ENCODE measurements at places on chromosomes 16 and 17. TPM values are rescaled to one million over a fixed set of nuclear protein-coding genes. Genes with fewer than 3 reads are reported as not detected.

The APOBR gene
- total RNA-seq = 0.66 TPM

The SSTR5 gene
- not detected for total RNA-seq

The HID1 gene
- 37.3 TPM for total RNA-seq

The KRT23 gene
- total RNA-seq = not detected

The SPN gene
- 2.3 TPM for total RNA-seq

The SLC16A11 gene
- not detected for total RNA-seq

The CACNA1G gene
- total RNA-seq = 2.3 TPM

The KLHL10 gene
- 0.88 TPM for total RNA-seq

The EFCAB5 gene
- not detected for total RNA-seq

The C17orf67 gene
- total RNA-seq = 0.48 TPM

The WDR81 gene
- 52.6 TPM for total RNA-seq

The TBC1D26 gene
- 0.33 TPM for total RNA-seq

The EPOP gene
- 2.0 TPM for total RNA-seq

The LDAF1 gene
- total RNA-seq = 49.2 TPM

The PRR15L gene
- 105 TPM for total RNA-seq

The SGSM2 gene
- total RNA-seq = 85.5 TPM

The ITGA2B gene
- 1.1 TPM for total RNA-seq

The TBC1D28 gene
- total RNA-seq = not detected

The TPSD1 gene
- total RNA-seq = 2.0 TPM

The CCL22 gene
- total RNA-seq = 0.15 TPM

The KRT25 gene
- not detected for total RNA-seq

The FADS6 gene
- 0.33 TPM for total RNA-seq

The TBC1D3G gene
- not detected for total RNA-seq

The CLEC18B gene
- total RNA-seq = 1.6 TPM

The CA5A gene
- not detected for total RNA-seq

The ANKS4B gene
- total RNA-seq = 0.33 TPM

The KRTAP9-4 gene
- total RNA-seq = not detected

The GINS2 gene
- total RNA-seq = 3.1 TPM

The TNFSF12 gene
- total RNA-seq = 39.3 TPM

The STARD3 gene
- 37.0 TPM for total RNA-seq

The BOLA2B gene
- 125 TPM for total RNA-seq

The PABPN1L gene
- total RNA-seq = not detected

The TEKT5 gene
- total RNA-seq = not detected

The CMTM2 gene
- not detected for total RNA-seq

The SOST gene
- not detected for total RNA-seq

The SRL gene
- total RNA-seq = 0.32 TPM

The ABCA9 gene
- total RNA-seq = 56.7 TPM

The KRTAP16-1 gene
- total RNA-seq = not detected

The PRCD gene
- 4.9 TPM for total RNA-seq

The SCIMP gene
- total RNA-seq = 4.7 TPM

The TANGO6 gene
- 24.6 TPM for total RNA-seq

The TMEM204 gene
- total RNA-seq = 37.0 TPM

The SNAI3 gene
- total RNA-seq = 0.73 TPM

The STX1B gene
- total RNA-seq = 1.6 TPM

The CDT1 gene
- 1.3 TPM for total RNA-seq

The PER1 gene
- 167 TPM for total RNA-seq

The CD19 gene
- not detected for total RNA-seq

The HYDIN gene
- total RNA-seq = 0.96 TPM

The LRRC75A gene
- total RNA-seq = 1.6 TPM

The LLGL1 gene
- total RNA-seq = 16.0 TPM

The HEATR9 gene
- total RNA-seq = not detected

The MYH11 gene
- 11.7 TPM for total RNA-seq

The DHRS7C gene
- total RNA-seq = not detected

The TPSG1 gene
- total RNA-seq = not detected

The ZG16 gene
- 0.33 TPM for total RNA-seq
